GM10248 (cell line): ENCODE measurements at places on chromosomes 3 and 15.
A peak's percentile ranks its signal among the peaks of the same experiment; 100 is the strongest.

DNA sequence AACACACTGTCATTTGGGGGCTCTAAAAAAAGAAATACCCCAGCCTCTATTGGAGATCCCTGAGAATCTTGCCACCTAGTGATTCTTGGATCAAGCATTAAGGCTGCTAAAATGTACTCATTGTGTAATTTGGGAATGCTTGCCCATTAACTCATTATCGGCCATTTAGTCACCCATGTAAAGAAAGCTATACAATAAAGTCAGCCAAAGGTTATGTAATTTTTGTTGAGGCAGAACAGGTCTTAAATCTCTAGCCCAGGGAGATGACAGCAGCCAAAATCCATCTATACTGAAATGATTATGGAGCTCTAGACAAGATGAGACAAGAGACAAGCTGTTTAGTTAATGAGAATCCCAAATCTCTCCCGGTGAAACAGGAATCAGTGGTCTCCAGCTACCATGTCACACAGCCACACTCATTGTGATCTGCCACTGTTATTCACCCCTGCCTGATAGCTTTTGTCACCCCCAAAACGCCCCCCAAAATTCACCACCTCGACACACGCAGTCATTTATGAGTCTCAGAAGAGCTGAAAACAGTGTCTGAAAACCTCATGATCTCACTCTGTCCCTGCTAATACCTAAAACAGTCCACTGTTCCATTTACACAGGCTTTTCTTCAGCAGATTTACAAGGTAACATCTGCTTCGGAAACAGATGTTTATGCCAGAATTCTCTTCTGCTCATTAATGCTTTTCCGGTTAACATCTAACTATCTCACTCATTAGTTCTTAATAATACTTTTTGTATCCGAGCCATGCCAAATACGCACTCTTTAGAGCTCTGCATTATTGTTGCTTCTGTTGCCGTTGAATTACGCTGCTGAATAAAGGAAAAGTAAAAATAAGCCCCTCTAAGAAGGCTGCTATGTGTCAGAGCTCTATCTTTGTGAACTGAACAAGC is 138.5 kb downstream of the RORA start:
- no peak for DNase-seq

DNA sequence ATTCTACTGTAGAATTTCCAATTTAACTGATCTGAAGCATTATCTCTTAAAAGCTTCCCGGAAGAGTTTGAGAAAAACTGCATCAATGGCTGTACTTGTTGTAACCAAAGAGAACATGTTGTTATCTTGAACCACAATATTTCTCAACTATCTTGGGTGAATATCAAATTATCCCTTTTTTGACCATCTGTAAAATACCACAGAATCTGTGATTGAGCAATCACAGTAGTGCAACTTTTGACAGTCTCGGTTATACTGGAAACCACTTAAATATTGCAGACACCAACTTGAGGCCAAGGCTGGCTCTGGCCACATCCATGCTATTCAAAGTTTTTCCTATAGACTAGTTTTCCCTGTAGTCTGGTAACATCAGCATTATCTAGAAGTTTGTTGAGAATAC is 842.8 kb upstream of the EPHA6 start:
- no peak for DNase-seq

GRCh38 chr3:111989061-111989678 is 9.6 kb upstream of the TAGLN3 start:
- peak; percentile 41 for DNase-seq

DNA sequence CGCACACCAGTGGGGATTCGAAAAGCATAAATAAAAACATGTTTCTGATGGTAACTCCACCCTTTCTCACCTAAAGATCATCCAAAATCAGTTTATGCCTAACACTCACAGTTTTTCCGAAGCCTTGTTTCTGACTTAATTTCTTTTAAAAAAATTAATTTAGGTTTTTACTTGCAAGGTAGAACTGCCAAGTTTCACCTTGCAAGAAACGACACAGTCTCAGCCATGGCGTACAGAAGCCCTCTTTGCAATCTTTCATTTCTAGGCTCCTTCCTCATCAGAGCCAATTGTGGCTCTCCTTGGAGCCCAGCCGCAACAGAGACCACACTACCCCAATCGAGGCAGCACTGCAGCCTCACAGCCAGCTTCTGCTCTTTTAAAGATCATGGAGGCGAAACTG is 31.0 kb upstream of the FEZF2 start:
- DNase-seq: no peak

GRCh38 chr3:190558316-190558715 is 44.4 kb downstream of the IL1RAP start:
- DNase-seq: no peak
